ENCODE measurements at places on chromosomes 3 and 15.
A peak's percentile ranks its signal among the peaks of the same experiment; 100 is the strongest.

- no peak for DNase-seq
Measured at GRCh38 chr3:123399653-123400052, 49.2 kb downstream of the ADCY5 start.

GRCh38 chr15:49412797-49413196 lies 10.2 kb upstream of the FGF7 start:
- no peak for DNase-seq

- no peak for DNase-seq
Measured at GRCh38 chr3:13728487-13728886, 151.4 kb downstream of the WNT7A start.

GRCh38 chr3:150077581-150078247 lies 107.0 kb upstream of the PFN2 start:
- peak; percentile 13 for DNase-seq

- no peak for DNase-seq
Measured at GRCh38 chr15:75573648-75574384, 5.3 kb downstream of the PTPN9 start.

DNA sequence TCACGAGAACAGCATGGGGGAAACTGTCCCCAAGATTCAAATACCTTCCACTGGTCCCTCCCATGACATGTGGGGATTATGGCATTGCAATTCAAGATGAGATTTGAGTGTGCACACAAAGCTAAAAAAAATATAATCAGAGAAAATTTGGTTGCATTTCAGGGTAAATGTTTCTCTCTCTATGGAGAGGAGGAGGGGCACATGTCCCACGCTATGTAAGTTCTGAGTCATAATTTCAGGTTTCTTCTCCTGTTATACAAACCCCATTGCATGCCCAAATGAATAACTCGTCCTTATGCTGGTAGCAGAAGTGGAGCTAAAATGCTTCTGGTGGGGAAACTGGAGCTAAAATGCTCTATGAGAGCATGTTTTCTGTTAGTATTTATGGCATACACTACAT lies 209.7 kb upstream of the DCBLD2 start:
- DNase-seq = peak; percentile 35

DNA sequence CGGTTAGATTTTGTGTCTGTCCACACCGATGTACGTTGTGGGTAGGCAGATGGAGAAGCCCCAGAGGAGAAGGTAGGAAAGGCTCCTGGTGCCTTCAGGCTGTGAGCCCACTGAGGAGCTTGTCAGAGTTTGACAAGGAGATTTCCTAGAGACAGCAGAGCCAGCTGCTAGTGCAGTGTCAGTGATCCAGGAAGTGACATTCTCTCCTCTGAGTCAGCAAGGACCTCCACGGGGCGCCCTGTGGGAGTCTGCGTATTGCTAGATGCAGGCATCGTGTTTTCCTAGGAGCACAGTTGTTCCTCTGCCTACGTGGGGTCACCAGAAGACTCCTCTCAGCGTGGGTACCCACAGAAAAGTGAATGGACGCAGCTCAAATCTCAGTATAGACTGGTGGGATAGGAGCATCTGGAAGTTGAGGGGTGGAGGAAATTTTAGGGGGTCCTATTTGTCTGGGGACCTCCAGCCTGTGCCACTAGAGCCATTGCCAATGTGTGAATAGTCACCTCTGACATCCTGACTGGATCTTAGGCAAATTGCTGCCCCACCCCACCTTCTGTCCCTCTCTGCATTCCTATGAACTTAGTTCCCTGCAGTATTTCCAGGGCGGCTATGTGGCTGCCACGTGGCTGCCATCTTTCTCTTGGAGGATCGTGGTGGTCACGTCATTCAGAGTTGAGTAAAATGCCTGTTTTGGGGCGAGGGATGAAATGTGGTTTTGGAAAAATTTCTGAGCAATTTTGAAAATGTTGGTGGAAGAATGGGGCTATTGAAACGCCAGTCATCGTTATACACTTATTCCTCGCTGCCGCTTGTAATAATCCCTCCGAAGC lies 84.8 kb upstream of the KLHL25 start:
- no peak for DNase-seq

GRCh38 chr3:53109190-53109589 lies 21.0 kb downstream of the RFT1 start:
- peak; percentile 95 for DNase-seq

DNA sequence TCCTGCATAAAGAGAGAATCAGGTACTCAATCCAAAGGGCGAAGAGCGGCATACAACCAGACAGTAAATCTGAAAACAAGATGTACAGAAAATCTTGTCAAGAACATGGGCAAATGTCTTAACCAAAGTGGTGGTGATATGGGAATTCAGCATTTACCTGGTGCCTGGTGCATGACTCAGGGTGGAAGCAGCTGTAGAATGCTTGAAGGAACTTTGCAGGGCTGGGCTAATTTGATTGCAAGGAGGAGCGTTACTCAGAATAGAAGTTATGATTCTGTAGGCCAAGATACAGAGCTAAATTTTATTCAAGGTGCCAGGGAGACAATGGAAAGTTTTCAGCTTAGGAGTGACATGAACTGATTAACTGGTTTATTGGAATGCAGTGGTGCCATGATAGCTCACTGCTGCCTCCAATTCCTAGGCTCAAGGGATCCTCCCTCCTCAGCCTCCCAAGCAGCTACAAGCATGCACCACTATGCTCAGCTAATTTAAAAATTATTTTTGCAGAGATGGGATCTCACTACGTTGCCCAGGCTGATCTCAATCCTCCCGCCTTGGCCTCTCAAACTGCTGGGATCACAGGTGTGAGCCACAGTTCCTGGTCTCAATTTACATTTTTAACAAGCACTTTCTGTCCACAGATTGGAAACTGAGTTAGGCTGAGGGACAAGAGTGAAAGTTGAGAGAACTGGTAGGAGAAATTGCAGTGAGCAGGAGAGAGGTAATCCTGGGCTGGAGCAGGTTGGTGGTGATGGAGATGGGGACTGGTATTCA lies 91.5 kb upstream of the TBC1D5 start:
- peak; percentile 34 for DNase-seq

DNA sequence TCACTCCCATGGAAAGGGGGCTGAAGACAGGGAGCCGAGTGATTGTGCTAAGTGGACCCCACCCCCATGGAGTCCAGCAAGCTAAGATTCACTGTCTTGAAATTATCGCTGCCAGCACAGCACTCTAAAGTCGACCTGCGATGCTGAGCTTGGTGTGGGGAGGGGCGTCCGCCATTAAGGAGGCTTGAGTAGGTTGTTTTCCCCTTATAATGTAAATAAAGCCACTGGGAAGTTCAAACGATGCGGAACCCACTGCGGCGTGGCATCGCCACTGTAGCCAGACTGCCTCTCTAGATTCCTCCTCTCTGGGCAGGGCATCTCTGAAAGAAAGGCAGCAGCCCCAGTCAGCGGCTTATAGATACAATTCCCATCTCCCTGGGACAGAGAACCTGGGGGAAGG lies 10.9 kb upstream of the SRGAP3 start:
- no peak for DNase-seq

DNA sequence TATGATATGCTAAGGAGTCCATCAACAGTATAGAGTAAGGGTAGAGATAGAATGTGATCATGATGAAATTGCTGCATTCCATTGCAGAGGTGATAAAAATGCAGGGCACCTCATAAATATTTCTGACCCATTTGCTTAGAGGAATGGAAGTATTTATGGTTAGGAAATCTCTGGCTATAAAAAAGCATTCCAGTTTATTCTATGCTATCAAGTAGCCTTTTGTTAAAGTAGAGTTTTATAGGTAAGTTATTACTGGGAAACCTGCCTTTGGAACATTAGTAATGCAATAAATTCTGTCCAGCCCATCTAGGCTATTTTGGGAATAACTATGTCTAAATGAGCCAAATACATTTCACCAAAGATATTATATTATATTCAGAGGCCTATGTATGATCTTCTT lies 19.8 kb upstream of the STRIT1 start:
- no peak for DNase-seq

GRCh38 chr15:52566889-52567288 lies 1.9 kb downstream of the ARPP19 start:
- no peak for DNase-seq

DNA sequence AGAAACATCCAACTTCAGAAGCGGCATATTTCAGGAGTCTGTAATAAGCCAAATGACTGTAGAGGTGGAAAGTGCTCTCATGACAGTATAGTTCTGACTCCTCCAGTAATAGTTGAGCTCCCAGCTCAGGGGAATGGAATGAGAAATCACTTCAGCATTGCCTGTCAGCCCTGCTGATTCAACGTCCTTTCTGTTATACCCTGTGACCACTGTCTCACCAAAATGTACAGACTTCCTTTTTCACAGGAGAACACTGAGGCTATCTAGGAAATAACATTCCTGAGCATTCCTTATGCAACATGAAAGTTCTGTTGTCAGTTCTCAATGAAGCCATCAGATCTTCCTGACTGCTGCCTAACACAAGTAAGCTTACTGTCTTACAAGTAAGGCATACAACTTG lies 284.5 kb upstream of the MME start:
- DNase-seq = peak; percentile 69

GRCh38 chr15:26686547-26687187 lies 86.2 kb downstream of the GABRB3 start:
- DNase-seq = no peak

DNA sequence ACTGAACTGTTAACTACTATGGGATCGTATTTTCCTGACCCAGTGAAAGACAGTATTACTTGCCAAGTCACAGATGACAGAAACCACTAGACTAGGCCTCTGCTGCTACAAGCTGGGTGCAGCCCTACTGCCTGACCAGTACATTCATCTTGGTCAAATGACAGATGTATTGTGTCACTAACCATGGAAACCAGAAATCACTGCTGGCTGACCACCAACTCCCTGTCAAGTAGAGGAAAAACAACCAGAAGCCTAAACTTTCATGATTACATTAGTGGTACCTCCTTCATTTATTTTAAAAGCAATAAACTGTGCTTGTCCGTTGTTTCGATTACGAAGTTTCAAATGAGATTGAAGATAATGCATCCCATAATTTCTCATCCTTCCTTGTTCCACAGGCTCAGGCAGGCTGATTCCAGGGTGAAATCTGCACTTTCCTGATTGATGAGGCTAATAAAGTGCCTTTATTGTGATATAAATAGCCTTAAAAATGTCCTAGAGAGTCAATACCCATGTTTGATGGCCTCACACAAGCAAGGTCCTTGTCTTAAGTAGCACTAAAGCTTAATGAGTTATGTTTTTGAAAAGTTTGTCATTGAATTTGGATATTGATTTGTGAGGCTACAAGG lies 309.7 kb downstream of the LSAMP start:
- DNase-seq = no peak

DNA sequence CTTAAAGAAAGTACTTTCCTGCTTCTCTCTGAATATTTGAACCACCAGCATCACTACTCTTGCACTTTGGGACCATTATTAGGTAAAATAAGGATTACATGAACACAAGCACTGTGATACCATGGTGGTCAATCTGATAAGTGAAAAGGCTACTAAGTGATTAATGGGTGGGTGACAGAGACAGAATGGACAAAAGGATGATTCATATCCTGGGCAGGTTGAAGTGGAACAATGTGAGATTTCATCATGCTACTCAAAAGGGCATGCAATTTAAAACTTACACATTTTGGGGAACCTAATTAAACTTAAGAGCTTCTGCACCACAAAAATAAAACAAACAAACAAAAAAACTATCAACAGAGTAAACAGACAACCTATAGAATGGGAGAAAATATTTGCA lies 172.0 kb upstream of the CD96 start:
- peak; percentile 16 for DNase-seq

DNA sequence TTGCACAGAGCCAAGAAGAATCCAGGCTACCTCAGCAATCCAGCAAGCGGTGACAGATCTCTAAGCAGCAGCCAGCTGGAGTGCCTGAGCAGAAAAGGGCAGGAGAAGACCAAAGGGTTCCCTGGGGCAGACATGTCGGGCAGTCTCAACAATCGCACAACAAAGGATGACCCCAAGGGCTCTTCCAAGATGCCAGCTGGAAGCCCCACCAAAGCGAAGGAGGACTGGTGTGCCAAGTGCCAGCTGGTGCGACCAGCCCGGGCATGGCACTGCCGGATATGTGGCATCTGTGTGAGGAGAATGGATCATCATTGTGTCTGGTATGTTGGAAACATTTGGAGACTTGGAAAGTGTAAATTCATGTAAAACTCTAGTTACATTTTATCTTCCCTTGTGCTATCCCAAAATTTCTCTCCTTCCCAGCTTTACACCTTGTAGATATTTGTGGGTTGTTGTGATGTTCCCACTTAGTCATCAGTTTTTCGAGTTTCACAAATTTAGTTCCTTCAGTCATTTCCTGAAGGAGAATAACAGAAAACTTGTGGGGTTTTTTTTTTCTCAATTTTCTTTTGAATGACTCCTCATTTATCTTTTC lies 6.4 kb downstream of the ZDHHC23 start:
- no peak for DNase-seq

GRCh38 chr3:53318522-53318921 lies 28.8 kb downstream of the DCP1A start:
- DNase-seq = no peak

- no peak for DNase-seq
Measured at GRCh38 chr3:101163554-101163953, 156.8 kb downstream of the IMPG2 start.

- no peak for DNase-seq
Measured at GRCh38 chr3:101414121-101414520, 93.7 kb upstream of the IMPG2 start.

GRCh38 chr3:75232216-75232615 lies 431.9 kb upstream of the FRG2C start:
- DNase-seq = no peak

Data from MCF 10A (cell line).